ENCODE measurements at places on chromosomes 2 and 18. TPM values are rescaled to one million over a fixed set of nuclear protein-coding genes. Genes with fewer than 3 reads are reported as not detected.

- H3K4me1 ChIP-seq, result no peaks in the 10 kb centered on the region
- no peaks in the 10 kb centered on the region for H3K27me3 ChIP-seq
- no peak for DNase-seq
- no peak overlapping the region for H3K4me3 ChIP-seq
- no peaks in the 10 kb centered on the region for H3K36me3 ChIP-seq
These were observed 196.2 kb downstream of the ZNF385B start for GRCh38 chr2:179664972-179665812.

- H3K27me3 ChIP-seq, result no peaks in the 10 kb centered on the region
- H3K4me1 ChIP-seq, result peaks cover 33% of the 10 kb centered on the region
- H3K36me3 ChIP-seq, result no peaks in the 10 kb centered on the region
- no peak overlapping the region for H3K27ac ChIP-seq
- DNase-seq, result no peak
- H3K4me3 ChIP-seq, result no peak overlapping the region
These were observed 186.8 kb upstream of the PGAP1 start for GRCh38 chr2:197113275-197113711.

DNA sequence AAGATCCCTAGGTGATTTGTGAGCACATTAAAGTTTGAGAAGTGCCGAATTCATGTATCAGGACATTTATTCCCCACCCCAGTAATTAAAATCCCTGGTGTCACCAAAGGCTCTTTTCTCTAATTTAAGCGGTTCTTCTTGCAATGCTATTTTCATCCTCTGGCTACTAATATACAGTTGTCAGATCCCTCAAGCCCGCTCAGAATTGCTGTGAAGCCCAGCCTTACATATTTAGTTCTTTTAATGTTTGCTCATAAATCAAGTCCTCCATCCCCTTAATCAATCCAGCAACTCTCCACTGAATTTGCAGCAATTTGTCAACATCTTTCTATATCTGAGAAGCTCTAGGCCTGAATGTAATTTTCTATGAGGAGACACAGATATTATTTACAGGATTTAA is 437.9 kb downstream of the PIK3C3 start:
- no peak for DNase-seq
- no peak overlapping the region for H3K27ac ChIP-seq
- no peak overlapping the region for H3K4me3 ChIP-seq
- H3K36me3 ChIP-seq, result no peaks in the 10 kb centered on the region
- H3K4me1 ChIP-seq, result no peaks in the 10 kb centered on the region

DNA sequence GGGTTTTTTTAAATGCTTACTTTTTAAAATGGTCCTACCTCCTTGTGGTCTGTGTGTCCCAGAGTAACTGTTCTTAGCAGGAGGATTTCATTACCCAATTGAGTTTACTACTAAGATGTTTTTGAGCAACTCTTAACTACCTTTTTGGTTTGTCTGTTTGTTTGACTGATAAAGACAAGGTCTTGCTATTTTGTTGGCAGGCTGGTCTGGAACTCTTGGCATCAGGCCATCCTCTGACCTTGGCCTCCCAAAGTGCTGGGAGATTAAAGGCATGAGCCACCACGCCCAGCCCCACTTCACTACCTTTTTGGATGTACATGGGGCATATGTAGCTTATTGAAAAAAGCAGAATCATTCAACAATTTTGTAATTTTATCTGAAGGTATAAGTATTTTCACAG is 14.9 kb downstream of the MRPS9 start:
- no peaks in the 10 kb centered on the region for H3K4me1 ChIP-seq
- no peak overlapping the region for H3K27ac ChIP-seq
- H3K27me3 ChIP-seq, result no peaks in the 10 kb centered on the region
- DNase-seq, result no peak

DNA sequence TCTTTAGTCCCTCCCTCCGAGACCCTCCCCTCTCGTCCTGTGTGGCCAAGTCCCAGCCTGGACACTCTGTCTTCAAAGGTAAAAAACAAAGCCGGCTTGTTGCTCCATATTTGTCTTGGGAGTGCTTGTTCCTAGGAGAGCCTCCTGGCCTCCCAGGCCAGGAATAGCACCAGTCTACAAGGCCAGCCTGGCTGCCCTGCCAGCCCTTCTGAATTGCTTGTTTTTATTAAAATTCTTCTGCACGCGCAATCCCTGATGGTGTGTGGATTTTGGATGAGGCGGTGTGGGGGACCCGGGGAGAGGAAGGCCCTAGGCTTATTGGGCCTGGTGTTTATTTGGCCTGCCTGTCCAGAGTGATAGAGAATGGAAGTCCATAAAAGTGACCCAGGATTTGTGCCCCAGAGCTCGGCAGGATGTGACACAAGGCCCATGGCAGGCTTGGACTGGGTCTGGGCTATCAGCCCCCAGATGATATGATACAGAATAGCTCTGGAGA is 297.3 kb downstream of the CYP26B1 start:
- no peak overlapping the region for H3K4me3 ChIP-seq
- no peak for DNase-seq
- H3K36me3 ChIP-seq, result no peaks in the 10 kb centered on the region
- 0 out of 2 replicates have a peak, but pooled peaks cover 2% of the 10 kb centered on the region for H3K27me3 ChIP-seq

ID2 gene
- total RNA-seq, result 161 TPM

Data from SJSA1 (cell line).